ENCODE measurements at places on chromosomes 12 and 14.

- no peak for DNase-seq
Observed at GRCh38 chr12:108604208-108604941, 6.5 kb upstream of the TMEM119 start.

DNA sequence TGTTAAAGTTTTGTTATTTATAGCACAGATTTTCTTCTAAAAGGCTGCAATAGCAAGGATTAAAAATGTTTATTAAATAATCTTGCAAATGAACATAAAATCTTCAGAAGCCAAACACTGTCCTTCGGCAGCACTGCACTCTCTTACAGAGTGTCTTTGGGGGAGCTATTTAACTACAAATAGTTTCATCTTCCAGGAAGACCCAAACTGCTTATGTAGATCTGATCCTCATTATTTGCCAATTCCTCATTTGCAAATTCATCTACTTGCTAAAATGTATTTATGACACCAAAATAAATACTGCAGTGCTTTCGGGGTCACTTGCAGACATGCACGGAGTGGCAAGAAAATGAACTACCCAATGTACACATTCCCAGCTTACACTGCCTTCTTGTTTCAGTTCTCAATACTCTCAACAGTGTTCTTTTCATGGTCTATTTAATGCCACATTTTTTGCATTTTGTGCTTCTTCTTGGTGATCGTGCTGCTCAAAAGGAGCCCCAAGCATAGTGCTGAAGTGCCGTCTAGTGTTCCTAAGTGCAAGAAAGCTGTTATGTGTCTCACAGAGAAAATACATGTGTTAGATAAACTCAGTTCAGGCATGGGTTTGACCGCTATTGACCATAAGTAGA is 128.1 kb downstream of the PRKD1 start:
- DNase-seq, result no peak

GRCh38 chr12:116426391-116427136 is 132.6 kb upstream of the MAP1LC3B2 start:
- DNase-seq, result no peak

GRCh38 chr14:51308866-51309265 is 68.8 kb downstream of the TMX1 start:
- no peak for DNase-seq

- no peak for DNase-seq
Observed at GRCh38 chr12:120150919-120151525, 34.5 kb upstream of the RAB35 start.

GRCh38 chr12:63898764-63899337 is 54.4 kb downstream of the SRGAP1 start:
- no peak for DNase-seq

DNA sequence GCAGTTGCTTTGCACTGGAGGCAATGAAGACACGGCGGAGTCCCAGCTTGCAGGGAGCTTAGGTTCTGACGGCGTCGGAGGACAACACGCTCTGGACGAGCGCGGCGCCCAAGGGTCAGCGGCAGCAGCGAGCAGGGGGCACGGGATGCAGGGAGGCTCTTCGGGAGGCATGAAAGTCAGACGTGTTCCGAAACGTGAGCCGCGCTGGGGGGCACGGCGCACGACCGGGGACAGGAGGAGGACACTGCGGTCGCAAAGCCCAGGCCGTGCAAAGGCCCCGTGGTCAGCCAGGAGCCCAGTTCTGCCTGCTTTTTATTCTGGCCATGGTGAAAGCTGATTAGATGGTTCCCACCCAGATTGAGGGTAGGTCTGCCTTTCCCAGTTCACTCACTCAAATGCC is 294.6 kb downstream of the SNAPC1 start:
- DNase-seq, result no peak

- DNase-seq, result no peak
Observed at GRCh38 chr14:92596331-92596907, 82.8 kb downstream of the RIN3 start.

GRCh38 chr14:92633724-92634123 is 114.7 kb downstream of the LGMN start:
- DNase-seq, result no peak

DNA sequence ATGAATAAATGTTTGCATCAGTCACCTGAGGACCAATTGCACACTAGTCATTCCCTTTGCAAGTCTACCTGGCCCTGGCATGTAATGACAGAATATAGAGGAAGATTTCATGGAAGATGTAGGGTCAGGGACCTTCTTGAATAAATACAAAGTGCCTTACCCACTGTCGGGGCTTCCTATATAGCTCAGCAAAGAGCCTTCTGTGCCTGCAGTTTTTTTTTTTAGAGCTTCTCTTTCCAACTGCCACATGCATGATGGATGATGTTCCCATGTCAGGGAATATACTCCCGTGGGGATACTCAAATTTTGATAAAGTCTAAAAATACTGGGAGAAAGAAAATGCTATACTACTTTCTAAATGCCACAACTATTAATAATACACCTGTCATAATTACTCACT is 176.7 kb downstream of the ADCK1 start:
- no peak for DNase-seq

DNA sequence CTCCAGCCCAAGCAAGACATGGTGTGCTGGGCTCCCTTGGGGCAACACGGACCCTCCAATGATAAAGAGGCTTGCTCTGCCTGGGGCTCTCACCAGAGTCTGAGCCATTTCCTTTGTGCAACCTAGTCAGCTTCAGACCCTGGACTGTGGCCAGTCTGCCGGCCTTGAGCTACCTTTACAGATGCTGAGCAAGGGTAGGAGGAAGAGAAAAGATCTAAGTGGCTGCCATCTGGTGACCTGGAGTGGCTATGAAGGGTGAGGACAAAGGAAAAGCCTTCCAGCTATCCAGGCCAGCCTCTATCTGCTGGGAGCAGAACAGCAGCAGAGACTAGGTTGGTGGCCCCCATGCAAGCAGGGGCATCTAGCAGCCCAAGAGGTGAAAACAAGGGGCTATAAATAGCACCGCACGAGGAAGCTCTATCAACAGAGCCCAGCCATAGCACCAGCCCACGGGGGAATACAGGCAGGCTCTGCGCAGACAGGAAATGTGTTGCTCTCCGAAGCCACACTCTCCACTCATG is 230.1 kb downstream of the FOXN3 start:
- DNase-seq, result no peak

GRCh38 chr12:3976351-3976938 is 103.2 kb upstream of the PARP11 start:
- DNase-seq, result no peak

DNA sequence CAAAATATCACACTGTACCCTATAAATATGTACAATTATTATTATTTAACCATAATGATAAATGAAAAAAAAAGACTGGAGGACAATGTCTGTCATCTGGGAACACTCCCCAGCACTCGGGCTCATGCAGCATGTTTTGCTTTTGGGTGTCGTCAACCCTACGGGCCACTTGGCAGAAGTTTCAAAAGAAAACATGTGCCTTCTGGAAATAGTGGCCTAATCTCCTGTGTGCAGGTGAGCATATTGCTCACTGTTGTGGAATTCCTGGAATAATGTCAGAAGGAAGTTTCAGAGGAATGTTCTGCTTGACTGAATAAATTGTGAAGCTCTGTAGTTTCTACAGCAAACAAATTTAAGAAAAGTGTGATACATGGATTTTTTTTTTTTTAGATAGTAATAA is 298.3 kb downstream of the SSPN start:
- no peak for DNase-seq

- DNase-seq, result no peak
Observed at GRCh38 chr12:53538209-53538689, 31.0 kb upstream of the NPFF start.

DNA sequence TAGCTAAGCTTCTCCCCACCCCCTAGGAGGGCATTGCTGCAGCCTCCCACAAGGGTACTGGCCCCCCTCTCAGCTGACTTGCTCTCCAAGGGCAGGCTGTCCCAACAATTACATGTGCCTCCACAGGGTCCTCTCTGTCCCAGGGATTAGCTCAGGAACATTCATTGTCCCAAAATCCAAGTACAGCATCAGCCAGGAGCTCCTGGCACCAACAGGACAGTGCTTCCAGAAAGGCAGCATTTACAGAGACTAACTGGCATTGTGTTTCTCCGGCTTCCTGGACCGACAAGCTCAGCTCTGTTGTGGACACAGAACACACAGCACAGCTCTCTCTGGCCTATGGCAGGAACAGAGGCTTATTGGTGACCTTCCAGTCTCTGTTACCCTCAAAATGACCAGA is 21.7 kb downstream of the ABCD4 start:
- DNase-seq, result no peak

GRCh38 chr12:119479121-119479561 is 114.4 kb upstream of the TMEM233 start:
- no peak for DNase-seq

- no peak for DNase-seq
Observed at GRCh38 chr12:47829584-47829983, 9.9 kb upstream of the HDAC7 start.
